Small intestine (tissue), 16 donors: ENCODE measurements at places on chromosomes 1 and 21. TPM values are rescaled to one million over a fixed set of nuclear protein-coding genes. Genes with fewer than 3 reads are reported as not detected.

FAM151A gene
- 22.0 TPM for polyA plus RNA-seq

ROR1 gene
- 3.6 TPM for polyA plus RNA-seq

FAM163A gene
- polyA plus RNA-seq, result not detected

- DNase-seq, result no peak
Observed at GRCh38 chr1:3948344-3948743, 48.3 kb upstream of the C1orf174 start.
